ENCODE measurements at places on chromosomes 12 and 14.

GRCh38 chr14:50874757-50875156 is 2.9 kb downstream of the ABHD12B start:
- DNase-seq, result no peak

- DNase-seq, result no peak
Observed at GRCh38 chr12:95224202-95225170, 6.9 kb downstream of the VEZT start.

GRCh38 chr14:105890474-105891220 is 364.3 kb downstream of the TMEM121 start:
- DNase-seq, result no peak

GRCh38 chr12:10197879-10198278 is 14.8 kb upstream of the GABARAPL1 start:
- DNase-seq, result no peak

GRCh38 chr12:65895759-65896656 is 71.7 kb downstream of the HMGA2 start:
- DNase-seq, result no peak

DNA sequence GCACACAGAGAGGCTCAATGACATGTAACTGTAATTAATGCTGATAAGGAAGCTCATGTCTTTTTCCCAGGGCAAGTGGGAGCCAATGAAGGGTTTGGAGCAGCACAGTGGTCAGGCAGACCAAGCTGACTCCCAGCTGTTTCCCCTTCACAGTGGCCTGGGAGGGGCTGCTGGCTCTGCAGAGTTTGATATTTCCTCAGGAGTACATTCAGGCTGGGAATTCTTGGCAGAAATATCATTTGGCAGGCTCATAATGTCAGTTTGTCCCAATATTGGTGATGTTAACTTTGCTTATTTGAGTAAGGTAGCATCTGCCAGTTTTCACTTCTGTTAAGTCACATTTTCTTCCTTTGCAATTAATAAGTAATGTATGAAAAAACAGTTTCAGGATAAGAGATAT is 247.0 kb downstream of the EMP1 start:
- DNase-seq, result no peak

DNA sequence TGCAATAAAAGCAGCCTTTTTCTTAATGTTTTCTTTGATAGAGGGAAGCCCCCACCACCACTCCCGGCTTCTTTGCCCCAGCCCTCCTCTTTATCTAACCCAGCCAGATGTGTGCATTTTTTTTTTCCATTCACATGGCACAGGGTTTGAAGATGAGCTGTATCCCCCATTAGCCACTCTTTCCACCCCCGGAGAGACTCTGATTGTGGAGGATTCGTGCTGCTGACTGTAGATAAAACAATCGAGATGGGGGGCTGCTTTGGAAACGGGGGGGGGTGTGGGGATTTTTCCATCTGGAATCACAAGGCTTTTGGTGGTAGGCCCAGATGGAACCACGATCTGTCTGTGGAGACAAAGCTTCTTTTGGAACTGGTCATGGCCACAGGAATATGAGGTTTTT is 46.2 kb upstream of the VASH1 start:
- no peak for DNase-seq

- DNase-seq, result no peak
Observed at GRCh38 chr12:13941258-13942249, 39.8 kb downstream of the GRIN2B start.

GRCh38 chr12:123106640-123107359 is 44.1 kb downstream of the PITPNM2 start:
- no peak for DNase-seq

DNA sequence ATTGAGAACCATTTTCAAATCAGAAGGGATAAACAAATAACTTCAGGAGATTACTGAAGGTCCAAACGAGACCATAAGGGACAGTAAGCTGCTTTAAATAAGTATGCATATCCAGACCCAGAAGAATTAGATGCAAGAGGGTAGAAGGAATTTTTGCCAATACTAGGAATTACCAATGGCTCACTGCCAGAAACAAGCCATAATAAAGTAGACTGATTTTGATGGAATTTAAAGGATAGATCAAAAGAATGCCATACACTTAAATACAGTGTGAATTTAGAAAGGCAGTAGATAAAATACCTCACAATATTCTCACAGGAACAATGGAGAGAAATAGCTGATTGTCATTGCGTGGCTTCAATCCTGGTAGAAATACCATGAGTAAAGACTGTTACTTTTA is 5.3 kb downstream of the ANKS1B start:
- DNase-seq, result no peak

GRCh38 chr14:101293605-101294004 is 267.7 kb upstream of the DIO3 start:
- DNase-seq, result no peak

- DNase-seq, result no peak
Observed at GRCh38 chr12:41552588-41552987, 364.5 kb downstream of the PDZRN4 start.

All from NCI-H2227 treated with DMSO at 0.1 percent for 48 hours (cell line).